ENCODE measurements at places on chromosomes 2 and 18. TPM values are rescaled to one million over a fixed set of nuclear protein-coding genes. Genes with fewer than 3 reads are reported as not detected.

Gene LRP2
- not detected for total RNA-seq

Gene LPIN1
- total RNA-seq, result 84.1 TPM

Gene ST6GAL2
- under 0.01 TPM for total RNA-seq

Gene RNF152
- total RNA-seq, result 1.2 TPM

Gene MYO7B
- 0.37 TPM for total RNA-seq

Gene SNED1
- 391 TPM for total RNA-seq

Gene CFAP221
- not detected for total RNA-seq

Data from subcutaneous preadipocyte (primary cell).